CD4-positive, alpha-beta memory T cell (primary cell): ENCODE measurements at places on chromosomes 7 and 10. TPM values are rescaled to one million over a fixed set of nuclear protein-coding genes. Genes with fewer than 3 reads are reported as not detected.

VGF gene
- not detected for total RNA-seq

GRCh38 chr10:14822879-14823755 lies 14.7 kb downstream of the CDNF start:
- H3K4me3 ChIP-seq: no peak overlapping the region
- peak; percentile 43 for DNase-seq
- H3K36me3 ChIP-seq: no peaks in the 10 kb centered on the region
- H3K27me3 ChIP-seq: no peaks in the 10 kb centered on the region
- H3K27ac ChIP-seq: no peak overlapping the region
- H3K4me1 ChIP-seq: no peaks in the 10 kb centered on the region

GRCh38 chr7:80999100-80999499 lies 80.2 kb upstream of the SEMA3C start:
- no peaks in the 10 kb centered on the region for H3K36me3 ChIP-seq
- H3K27ac ChIP-seq: no peak overlapping the region
- DNase-seq: no peak
- H3K4me3 ChIP-seq: no peak overlapping the region

GRCh38 chr10:72087392-72087968 lies 871 bp downstream of the SPOCK2 start:
- no peaks in the 10 kb centered on the region for H3K27me3 ChIP-seq
- DNase-seq: peak; percentile 49
- H3K36me3 ChIP-seq: peaks cover 36% of the 10 kb centered on the region
- H3K4me1 ChIP-seq: peaks cover 64% of the 10 kb centered on the region
- H3K27ac ChIP-seq: peak overlapping the region; percentile 94

- no peak overlapping the region for H3K4me3 ChIP-seq
- no peaks in the 10 kb centered on the region for H3K36me3 ChIP-seq
- DNase-seq: no peak
- no peaks in the 10 kb centered on the region for H3K4me1 ChIP-seq
Observed at GRCh38 chr7:151905353-151905752, 28.4 kb upstream of the PRKAG2 start.

DDC gene
- not detected for total RNA-seq

DNA sequence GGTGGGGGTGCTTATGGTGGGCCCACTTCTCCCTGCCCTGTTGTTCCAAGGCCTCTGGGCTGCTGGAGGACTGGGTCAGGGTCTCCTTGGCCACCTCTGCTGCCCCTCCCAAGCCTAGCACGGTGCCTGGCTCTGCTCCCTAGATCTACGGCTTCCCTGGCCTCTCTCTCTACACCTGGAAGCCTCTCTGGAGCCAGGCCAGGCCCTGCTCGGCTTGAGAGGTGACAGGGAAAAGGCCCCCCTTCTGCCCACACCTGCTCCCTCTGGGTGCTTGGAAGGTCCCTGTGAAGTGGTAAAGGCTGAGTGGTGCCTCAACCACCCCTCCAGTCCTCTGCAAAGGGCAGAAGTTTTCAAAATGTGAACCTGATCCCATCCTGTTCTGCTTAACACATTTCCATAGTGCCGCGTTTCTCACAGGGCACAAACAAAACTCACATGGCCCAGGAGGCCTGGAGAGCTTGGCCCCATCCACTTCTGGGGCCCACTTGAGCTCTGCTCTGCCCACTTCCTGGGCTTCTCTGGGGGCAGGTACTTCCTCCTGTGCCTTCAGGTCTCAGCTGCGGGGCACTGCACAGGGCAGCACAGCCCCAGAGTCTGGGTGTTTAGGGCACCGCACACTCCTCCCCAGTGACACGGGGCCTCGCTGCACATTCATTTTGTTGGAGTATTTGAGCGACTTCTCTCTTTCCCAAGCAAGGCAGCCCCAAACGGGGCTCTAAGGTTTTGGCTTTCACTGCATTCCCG lies 169.9 kb downstream of the PIP4K2A start:
- no peak overlapping the region for H3K4me3 ChIP-seq
- H3K4me1 ChIP-seq: no peaks in the 10 kb centered on the region
- peaks cover 68% of the 10 kb centered on the region for H3K36me3 ChIP-seq
- no peaks in the 10 kb centered on the region for H3K27me3 ChIP-seq
- H3K27ac ChIP-seq: no peak overlapping the region

DNA sequence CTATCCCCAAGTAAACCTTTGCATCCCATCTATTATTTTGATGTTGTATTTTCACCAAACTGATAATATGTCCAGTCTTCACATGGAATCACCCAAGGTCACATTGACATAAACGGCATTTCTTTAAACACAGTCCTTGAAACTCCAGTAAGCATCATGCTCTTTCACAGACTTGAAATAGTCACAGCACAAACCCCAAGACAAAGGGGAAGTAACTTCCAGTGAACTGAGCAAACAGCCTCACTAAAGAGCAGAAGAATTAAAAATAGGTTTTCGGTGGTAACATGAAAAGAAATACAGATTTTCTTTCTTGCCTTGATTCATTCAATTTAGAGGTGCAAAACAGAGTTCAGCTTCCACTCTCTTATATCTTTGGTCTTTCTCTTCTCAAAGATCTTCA lies 253.7 kb downstream of the SFMBT2 start:
- H3K4me1 ChIP-seq: peaks cover 16% of the 10 kb centered on the region
- no peak overlapping the region for H3K4me3 ChIP-seq
- H3K36me3 ChIP-seq: no peaks in the 10 kb centered on the region
- DNase-seq: no peak
- H3K27me3 ChIP-seq: no peaks in the 10 kb centered on the region

GRCh38 chr7:103921692-103922091 lies 67.8 kb downstream of the RELN start:
- H3K4me1 ChIP-seq: no peaks in the 10 kb centered on the region
- no peak overlapping the region for H3K27ac ChIP-seq
- DNase-seq: no peak
- no peaks in the 10 kb centered on the region for H3K27me3 ChIP-seq

GRCh38 chr10:120260456-120260855 lies 196.6 kb upstream of the PLPP4 start:
- DNase-seq: no peak
- no peak overlapping the region for H3K27ac ChIP-seq
- no peaks in the 10 kb centered on the region for H3K4me1 ChIP-seq

DNA sequence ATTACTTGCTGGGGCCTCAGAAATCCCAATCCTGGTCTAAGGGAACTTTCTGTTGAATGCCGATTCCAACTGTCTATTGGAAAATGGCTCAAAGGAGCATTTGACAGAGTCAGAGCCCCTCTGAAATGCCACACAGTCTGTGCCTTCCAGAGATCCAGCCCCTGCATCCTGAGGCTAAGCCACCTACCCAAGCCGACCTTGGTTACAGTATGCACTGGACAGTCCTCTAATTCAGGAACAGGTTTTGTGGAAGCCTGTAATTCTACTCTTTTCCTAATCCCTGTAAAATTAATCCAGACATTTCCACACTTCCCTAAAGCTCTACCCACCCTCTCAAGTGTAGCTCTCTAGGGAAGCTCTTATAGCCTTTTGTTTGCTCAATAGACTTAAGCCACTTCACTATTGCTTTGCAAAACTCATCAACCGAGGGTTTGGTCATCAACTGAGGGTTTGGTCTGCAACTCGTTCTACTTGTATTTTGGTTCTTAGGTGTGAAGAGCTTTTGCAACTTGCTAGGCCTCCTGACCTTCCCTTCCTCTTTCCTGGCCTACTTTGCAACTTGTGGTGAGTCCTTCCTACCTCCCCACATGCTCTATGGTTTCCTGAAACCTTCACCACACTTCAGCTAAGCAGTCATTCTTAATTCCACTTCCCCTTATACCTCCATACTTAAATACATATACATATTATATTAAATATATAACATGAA lies 364.8 kb downstream of the SFMBT2 start:
- DNase-seq: peak; percentile 38
- H3K36me3 ChIP-seq: no peaks in the 10 kb centered on the region
- peaks cover 36% of the 10 kb centered on the region for H3K4me1 ChIP-seq
- H3K27ac ChIP-seq: no peak overlapping the region

DNA sequence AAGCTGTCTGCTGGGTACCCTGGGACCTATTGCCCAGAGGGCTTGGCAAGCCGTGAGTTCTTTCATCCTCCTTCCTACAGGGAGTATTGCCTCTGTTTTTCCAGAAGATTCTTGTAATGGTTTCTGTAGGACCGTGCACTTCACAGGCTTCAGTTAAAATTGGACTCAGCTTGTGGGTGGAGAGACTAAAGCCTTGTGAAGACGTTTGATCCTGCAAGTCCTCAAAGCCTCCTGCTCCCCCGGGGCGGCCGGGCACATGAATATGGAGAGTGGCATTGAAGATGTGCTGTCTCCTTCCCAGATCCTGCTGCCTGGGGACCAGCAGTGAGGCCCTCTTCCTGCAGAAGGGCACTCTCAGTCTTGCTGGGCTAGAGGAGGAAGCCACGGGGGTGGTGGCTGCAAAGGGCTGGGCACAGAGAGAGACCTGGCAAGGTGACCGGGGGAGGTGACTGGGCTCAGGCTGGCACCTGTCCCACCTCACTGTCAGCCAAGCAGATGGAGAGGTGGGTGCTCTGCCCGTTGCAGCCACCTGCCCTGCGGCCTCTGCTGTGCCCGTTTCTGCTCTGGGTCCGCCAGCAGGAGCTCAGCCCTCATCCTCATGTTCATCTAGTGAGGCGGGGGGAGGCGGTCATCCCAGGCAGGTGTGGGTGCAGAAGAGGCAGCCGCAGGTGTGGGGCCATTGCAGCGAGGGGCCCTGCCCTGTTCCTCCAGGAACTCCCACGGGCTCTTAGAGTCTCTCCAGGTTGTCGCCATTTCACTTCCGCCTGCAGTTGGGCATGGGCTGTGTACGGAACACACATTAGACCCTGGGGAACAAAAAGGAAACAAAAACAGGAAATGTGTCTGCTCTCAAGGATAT lies 55.7 kb downstream of the TMEM209 start:
- DNase-seq: no peak
- no peak overlapping the region for H3K4me3 ChIP-seq
- H3K4me1 ChIP-seq: peaks cover 6% of the 10 kb centered on the region
- no peak overlapping the region for H3K27ac ChIP-seq
- H3K27me3 ChIP-seq: no peaks in the 10 kb centered on the region

TBC1D12 gene
- 0.30 TPM for total RNA-seq

- H3K27me3 ChIP-seq: no peaks in the 10 kb centered on the region
- peaks cover 27% of the 10 kb centered on the region for H3K4me1 ChIP-seq
- DNase-seq: no peak
- no peaks in the 10 kb centered on the region for H3K36me3 ChIP-seq
Observed at GRCh38 chr10:43817368-43817767, 168.7 kb upstream of the ZNF32 start.
